ENCODE measurements at places on chromosomes 1 and 21. TPM values are rescaled to one million over a fixed set of nuclear protein-coding genes. Genes with fewer than 3 reads are reported as not detected.

GRCh38 chr1:44008259-44008658 lies 16.9 kb downstream of the CCDC24 start:
- H3K27me3 ChIP-seq = no peaks in the 10 kb centered on the region
- no peak overlapping the region for H3K4me3 ChIP-seq
- H3K36me3 ChIP-seq = peaks cover 3% of the 10 kb centered on the region

The OR2L3 gene
- polyA plus RNA-seq = not detected

- no peaks in the 10 kb centered on the region for H3K27me3 ChIP-seq
- no peak overlapping the region for H3K27ac ChIP-seq
- DNase-seq = no peak
- no peaks in the 10 kb centered on the region for H3K4me1 ChIP-seq
- no peak overlapping the region for H3K4me3 ChIP-seq
- H3K36me3 ChIP-seq = peaks cover 52% of the 10 kb centered on the region
Measured at GRCh38 chr21:46122758-46123683, 25.1 kb downstream of the COL6A2 start.

DNA sequence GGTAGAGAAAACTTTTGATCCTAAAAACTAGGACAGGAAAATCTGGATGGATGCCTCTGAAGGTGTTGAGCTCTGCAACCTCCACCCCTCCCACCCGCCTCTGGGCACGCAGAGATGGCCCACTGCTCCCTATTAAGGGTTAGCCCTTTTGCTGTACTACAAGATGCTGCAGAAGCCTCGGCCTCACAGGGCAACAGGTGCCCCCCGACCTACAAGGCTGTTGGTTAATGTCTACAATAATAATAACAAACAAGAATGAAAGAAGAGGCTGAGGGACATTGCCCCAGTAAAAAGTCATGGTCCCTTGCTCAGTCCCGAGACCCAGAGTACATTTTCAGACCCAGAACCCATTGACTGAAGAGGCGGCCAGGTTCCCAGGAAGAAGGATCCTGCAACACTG lies 7.5 kb upstream of the DESI2 start:
- no peak overlapping the region for H3K27ac ChIP-seq
- no peak overlapping the region for H3K4me3 ChIP-seq
- no peak for DNase-seq
- H3K36me3 ChIP-seq = no peaks in the 10 kb centered on the region
- H3K27me3 ChIP-seq = no peaks in the 10 kb centered on the region
- H3K4me1 ChIP-seq = no peaks in the 10 kb centered on the region

- no peak for DNase-seq
- no peaks in the 10 kb centered on the region for H3K36me3 ChIP-seq
- no peaks in the 10 kb centered on the region for H3K27me3 ChIP-seq
- H3K4me1 ChIP-seq = peaks cover 37% of the 10 kb centered on the region
Measured at GRCh38 chr1:917466-918091, 6.1 kb upstream of the SAMD11 start.

All from lung (tissue), 17 donors.